Hippocampal formation (tissue), 2 donors: ENCODE measurements at places on chromosomes 13 and 19.

GRCh38 chr13:24458736-24459135, 53.8 kb downstream of the PARP4 start:
- DNase-seq: no peak

DNA sequence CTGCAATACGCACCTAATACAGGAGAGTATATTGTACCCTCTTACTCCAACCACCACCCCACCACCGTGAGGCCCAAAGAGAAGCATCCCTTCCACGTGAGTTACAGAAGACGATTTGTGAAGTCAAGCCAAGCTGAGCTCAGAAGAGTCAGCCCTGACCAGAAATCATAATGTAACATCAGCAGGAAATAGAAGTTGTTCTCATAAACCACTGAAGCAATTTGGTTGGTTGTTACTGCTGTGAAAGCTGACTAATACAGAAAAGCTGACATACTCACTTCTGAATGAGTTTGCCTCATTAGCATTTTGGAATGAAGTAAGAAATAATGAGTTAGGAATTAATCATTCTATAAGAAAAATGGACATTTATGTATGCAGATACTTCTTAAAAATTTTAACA, 749.4 kb upstream of the SLC10A2 start:
- no peak for DNase-seq

DNA sequence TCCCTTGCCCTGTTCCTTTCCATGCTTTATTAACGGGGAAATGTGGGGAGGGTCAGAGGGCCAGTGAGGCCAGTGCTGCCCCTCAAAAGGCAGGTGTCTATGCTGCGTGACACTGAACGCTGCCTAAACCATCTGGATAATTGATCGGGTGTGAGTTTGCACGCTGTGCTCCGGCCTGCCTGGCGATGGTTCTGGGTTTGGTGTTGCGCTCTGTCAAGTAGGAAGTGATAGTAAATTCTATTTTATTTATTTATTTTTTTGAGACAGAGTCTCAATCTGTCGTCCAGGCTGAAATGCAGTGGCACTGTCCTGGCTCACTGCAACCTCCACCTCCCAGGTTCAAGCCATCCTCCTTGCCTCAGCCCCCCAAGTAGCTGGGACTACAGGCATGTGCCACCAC, 86.5 kb downstream of the ATP11A start:
- DNase-seq: no peak

DNA sequence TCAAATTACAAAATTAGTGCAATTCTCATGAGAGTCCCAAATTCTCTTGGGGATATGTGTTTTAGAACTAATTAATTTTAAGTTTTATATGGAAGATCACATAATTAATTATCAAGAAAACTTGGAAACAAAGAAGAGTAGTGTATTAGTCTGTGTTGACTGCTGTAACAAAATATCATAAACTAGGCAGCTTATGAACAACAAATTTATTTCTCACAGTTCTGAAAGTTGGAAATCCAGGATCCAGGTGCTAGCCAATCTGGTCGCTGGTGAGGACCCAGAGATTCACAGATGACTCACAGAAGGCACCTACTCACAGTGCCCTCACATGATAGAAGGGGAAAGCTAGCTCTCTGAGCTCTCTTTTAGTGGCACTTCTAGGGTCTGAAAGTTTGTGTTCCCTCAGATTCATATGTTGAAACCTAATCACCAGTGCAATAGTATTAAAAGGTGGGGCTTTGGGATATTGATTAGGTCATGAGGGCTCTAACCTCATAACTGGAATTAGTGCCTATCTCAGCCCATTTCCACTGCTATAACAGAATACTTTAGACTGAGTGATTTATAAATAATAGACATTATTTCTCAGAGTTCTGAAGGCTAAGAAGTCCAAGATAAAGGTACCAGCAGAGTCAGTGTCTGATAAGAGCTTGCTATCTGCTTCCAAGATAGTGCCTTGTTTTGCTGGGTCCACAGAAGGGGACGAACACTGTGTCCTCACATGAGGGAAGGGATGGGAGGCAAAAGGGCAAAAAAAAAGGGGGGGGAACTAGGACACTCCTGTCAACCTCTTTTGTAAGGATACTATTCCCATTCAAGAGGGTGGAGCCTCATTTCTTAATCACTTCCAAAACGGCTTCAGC, 1.5 kb upstream of the ARGLU1 start:
- DNase-seq: no peak

GRCh38 chr19:33266974-33267484, 35.3 kb downstream of the CEBPA start:
- DNase-seq: no peak

- no peak for DNase-seq
Measured at GRCh38 chr13:98033277-98034247, 80.1 kb downstream of the IPO5 start.

DNA sequence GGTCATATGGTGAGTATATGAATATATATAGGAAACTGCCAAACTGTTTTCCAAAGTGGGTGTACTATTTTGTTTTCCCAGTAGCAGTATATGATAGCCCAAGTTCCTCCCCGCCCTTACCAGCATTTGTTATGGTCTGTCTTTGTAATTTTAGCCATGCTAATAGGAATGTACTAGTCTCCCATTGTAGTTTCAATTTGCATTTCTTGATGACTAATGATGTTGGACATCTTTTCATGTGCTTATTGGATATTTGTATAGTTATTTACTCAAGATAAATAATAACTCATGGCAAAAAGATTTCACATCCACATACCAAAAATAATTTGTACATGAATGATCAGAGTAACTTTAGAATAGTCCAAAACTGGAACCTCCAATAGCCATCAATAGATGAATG, 75.3 kb upstream of the SERP2 start:
- DNase-seq: no peak

GRCh38 chr13:29756506-29756905, 93.9 kb downstream of the UBL3 start:
- no peak for DNase-seq

DNA sequence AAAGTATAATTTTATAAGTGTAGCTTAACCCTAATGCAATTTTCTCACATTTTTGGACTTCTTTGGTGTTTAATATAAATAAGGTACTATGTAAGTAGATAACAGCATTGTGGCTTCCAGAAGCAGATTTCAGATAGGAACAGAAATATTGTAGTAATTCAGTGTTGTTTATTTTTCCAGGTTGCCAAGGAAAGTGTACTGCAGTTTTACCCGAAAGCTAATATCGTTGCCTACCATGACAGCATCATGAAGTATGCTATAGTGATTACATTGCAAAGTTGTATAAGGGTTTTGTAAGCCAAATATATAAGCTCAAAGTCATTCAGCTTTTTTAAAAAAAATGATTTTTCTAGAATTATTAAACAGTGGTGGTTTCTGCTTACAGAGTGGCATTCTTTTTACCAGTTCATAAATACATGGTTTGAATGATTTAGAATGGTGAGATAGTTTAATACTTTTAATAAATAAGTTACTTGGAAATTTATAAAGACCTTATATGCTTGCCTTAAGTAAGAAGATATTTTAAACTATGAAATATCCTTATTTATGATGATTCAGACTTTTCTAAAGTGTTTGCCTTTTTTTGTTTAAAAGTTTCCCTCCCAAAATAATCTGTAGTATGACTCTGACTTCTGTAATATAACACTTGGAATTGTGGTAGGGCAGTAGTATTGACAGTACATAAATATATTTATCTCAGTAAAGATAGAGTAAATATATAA, 3.7 kb downstream of the UBA2 start:
- DNase-seq: no peak

DNA sequence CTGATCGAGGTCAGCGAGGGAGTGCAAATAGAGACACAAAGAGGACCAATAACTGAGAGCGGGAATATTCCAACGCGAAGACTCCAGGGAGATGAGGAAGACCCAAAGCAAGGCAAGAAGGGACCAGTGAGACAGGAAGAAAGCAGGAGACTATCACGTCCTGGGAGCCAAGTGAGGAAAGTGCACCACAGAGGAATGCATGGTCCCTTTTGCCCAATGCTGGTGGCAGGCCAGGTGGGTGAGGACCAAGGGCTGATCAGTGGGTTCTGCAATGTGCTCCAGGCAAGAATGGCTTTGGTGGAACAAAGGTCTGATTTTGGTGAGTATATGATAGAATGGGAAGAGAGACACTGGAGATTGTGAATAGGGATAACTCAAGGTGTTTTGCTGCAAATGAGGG, 25.4 kb downstream of the CHST8 start:
- no peak for DNase-seq

DNA sequence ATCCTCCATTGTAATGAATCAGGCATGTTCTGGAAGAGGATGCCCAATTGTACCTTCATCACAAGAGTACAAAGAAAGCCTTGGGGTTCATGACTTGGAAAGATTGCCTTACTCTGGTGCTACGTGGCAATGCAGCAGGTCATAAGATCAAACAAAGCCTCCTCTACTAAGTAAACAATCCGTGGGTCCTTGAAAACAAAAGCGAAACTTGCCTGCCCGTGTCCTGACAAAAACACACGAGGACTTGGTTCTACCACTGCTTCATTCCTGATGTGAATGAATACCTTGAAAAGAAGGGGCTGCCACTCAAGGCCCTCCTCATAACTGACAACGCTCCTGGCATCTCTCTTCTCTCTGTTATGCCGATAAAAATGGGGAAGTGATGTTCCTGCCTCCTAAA, 18.9 kb downstream of the ZNF563 start:
- DNase-seq: no peak

GRCh38 chr19:11446652-11447301, 11.3 kb downstream of the PRKCSH start:
- peak; percentile 89 for DNase-seq

DNA sequence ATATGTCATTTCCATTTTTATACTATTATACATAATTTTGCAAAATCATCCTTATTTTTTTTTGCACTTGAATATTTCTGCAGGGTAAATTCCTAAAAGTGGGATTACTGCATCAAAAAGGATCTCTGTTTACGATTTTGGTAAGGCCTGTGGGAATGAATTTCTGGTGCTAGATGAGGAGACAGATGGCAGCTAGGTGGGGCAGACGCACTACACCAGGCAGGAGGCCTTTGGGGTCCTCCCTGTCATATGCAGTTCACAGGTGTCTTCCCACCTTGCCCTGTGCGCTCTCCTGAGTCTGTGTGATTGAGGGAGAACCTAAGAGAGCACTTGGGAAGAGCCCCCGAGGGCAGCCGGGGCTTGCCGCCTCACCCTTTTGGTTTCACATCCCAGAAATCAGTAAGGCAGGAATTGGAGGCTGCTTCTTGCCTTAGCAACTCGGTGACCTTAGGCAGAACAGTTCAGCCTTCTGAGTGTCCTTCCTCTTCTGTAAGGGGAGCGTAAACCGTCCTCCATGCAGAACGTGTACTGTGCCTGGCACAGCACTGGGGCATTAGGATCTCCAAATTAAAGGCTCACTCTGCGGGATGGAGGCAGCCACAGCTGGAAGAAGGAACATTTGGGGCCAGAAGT, 13.4 kb upstream of the GJB2 start:
- no peak for DNase-seq

GRCh38 chr13:39942552-39943273, 287.3 kb downstream of the COG6 start:
- DNase-seq: peak; percentile 36

DNA sequence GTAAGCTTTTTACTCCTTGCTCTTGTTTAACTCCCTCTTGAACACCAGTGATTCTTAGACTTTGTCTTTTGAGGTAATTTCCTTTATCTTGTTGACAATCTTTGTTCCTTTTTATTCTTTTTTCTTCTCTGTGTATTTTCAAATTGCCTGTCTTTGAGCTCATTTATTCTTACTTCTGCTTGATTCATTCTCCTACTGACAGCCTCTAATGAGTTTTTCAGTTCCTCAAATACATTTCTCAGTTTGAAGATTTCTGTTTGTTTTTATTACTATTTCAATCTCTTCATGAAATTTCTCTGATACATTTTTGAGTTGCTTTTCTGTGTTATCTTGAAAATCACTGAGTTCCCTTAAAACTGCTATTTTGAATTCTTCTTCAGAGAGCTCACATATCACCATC, 154.1 kb downstream of the ATP8A2 start:
- DNase-seq: no peak

DNA sequence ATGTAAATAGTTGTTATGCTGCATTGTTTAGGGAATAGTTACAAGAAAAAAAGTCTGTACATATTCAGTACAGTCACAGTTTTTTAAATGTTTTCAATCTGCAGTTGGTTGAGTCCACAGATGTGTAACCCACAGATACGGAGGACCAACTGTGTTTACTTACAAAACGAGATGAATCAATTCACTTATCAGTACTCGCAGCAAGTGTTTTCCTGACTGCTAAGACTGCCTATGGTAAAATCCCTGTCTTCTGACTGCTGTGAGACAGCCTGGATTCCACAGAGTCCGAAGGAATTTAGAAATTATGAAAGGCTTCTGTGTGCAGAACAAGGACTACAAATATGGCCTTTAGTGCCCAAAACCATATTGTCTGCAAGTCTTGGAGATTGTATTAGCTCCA, 45.7 kb upstream of the C1QTNF9 start:
- no peak for DNase-seq

DNA sequence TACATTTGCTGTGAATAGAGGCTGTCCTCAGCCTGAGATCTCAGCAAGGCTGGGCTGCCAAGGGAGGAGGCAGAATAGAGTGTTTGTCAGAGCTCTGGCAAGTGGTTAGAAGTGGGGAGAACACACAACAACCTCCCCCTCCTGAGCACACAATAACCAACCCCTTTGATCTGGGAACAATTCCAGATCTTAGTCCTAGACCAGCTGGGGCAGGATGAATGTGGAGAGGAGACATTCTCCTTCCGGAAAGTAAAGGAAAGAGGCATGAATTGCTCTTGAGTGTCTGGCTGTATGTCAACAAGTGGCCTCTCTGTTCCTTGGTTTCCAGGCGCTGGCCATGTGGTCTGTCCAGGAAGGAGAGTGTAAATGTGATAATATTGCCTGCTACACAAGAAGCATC, 114.9 kb upstream of the TMTC4 start:
- peak; percentile 85 for DNase-seq

- DNase-seq: no peak
Measured at GRCh38 chr13:40786568-40786996, 2.8 kb upstream of the SLC25A15 start.

DNA sequence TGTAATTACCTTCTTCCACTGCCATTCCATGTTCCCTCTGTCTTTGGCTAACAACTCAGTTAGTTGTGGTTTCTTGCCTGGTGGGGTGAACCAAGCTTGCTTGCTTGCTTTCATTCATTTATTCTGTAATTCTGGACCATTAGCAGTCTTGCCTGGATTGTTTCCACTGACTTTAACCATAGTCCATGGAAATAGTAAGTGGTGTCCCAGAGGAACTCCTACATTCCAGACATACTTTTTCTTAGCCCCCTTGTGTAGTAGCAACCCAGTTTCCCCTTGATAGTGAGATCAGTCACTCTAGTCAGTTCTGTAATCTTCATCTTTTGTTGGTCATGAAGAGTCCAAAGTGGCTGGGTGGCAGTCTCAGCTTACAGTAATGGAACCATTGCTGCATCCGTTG, 23.2 kb downstream of the PDS5B start:
- no peak for DNase-seq

GRCh38 chr13:21043898-21044297, 17.5 kb downstream of the LATS2 start:
- no peak for DNase-seq

DNA sequence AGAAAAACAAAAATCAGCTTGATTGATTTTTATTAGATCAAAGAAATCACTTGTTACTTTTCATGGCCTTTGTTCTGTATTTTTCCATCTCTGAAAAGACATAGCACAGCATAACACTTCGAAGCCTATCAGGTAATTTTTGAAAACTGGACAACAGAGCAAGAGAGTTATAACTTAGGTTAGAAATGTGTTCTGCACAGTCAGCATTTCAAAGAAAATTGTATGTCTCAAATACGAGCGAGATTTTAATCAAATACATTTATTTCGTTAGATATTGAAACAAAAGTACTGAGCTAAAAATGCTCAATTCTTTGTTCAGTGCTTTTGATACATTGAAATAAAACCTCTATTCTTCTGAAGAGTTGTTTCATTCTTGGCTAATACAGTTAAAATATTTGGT, 144.1 kb upstream of the SLC10A2 start:
- DNase-seq: no peak
